Fibroblast of skin of abdomen (primary cell): ENCODE measurements at places on chromosomes 3 and 15.
A peak's percentile ranks its signal among the peaks of the same experiment; 100 is the strongest.

DNA sequence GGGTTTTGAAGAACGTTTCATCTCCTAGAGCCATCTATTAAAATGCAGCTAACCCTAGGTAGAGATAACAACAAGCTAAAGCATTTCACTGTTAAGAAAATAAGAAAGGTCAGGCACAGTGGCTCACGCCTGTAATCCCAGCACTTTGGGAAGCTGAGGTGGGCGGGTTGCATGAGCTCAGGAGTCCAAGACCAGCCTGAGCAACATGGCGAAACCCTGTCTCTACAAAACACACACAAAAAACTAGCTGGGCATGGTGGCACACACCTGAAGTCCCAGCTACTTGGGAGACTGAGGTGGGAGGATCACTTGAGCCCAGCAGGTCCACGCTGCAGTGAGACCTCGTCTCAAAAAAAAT, 5.4 kb upstream of the TBC1D5 start:
- no peak for DNase-seq

GRCh38 chr3:142434503-142434902, 13.3 kb downstream of the XRN1 start:
- no peak for DNase-seq

DNA sequence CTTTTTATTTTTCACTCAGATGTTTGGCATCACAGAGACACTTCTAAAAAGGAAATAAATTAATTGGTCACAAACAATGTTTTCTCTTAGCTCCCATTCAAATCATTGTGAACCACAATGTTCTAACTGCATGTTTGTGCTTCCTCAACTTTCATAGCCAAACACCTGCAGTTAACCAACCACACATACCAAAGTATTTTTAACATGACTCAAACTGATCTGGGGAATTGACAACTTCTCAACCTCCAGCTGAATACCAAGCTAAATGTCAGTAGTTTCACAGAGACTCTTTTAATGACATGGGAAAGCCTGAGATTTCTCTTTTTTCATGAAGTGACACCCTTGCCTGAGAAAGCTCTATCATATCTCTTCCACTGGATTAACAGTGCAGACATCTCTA, 217.9 kb upstream of the MME start:
- peak; percentile 61 for DNase-seq

DNA sequence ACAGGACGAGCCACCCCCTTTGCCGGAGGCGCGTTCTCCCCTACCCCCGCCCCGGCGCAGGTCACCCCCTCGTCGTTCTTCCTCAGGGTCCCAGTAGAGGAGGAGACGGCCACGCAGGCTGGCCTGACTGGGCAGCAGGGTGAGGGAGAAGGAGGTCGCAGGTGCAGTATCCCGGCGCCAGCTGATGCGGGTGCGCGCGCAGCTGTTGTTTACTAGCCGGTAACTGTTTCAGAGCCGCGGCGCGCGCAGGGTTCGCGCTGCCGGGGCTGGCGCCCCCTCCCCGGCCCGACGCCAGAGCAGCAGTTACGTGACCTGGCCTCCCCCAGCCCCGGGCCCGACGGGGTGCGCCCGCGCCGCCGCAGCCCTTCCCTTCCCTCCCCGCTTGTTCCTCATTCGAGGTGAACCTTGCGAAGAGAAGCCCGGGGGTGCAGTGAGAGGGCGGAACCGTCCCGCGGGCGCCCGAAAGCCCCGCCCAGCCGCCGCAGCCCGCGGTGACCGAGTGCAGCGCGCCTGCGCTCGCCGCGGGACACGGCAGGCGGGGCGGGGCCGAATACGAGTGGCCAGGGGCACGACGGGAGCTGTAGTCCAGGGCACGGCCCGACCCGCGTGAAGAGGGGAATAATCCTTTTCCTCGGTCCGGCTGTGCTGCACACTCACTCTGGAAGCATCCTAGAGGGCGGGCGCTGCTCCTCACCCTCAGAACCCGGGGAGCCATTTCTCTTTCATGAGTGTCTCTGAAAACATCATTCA, at the start of gene SLC12A6:
TSS of gene SLC12A6 (minus strand) at position 225 of the 750 bp plus-strand sequence. CDS start 1,101 bp downstream, outside the sequence.
- peak; percentile 95 for DNase-seq

DNA sequence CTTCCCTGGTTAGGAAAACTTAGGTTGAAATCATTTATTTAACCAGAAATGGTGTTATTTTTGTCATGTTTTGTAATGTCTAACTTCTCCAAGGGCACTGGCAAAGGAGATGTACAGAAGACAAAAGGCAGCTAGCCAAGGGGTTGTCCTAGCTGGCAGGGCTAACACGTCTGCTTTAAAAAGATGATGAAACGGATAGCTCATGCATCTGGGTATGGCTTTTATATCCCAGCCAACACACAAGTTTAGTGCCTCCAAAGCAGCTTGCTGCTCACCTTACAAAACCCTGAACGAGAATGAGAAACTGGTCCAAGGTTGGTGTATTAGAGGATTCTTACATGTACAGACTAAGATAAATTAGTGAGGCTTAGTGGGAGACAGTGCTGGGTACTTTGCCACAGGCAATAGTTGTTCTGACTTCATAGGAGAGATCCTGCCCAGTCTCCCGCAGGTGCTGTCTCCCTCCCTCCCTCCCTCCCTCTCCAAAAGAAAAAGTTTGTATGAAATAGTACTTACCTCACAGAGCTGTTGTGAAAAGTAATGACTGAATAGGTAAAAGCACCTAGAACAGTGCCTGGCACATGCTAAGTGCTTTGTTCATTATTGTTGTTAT, 47.8 kb downstream of the KCNMB2 start:
- DNase-seq = no peak
